NCI-H2081 (cell line): ENCODE measurements at places on chromosomes 7 and 10.

DNA sequence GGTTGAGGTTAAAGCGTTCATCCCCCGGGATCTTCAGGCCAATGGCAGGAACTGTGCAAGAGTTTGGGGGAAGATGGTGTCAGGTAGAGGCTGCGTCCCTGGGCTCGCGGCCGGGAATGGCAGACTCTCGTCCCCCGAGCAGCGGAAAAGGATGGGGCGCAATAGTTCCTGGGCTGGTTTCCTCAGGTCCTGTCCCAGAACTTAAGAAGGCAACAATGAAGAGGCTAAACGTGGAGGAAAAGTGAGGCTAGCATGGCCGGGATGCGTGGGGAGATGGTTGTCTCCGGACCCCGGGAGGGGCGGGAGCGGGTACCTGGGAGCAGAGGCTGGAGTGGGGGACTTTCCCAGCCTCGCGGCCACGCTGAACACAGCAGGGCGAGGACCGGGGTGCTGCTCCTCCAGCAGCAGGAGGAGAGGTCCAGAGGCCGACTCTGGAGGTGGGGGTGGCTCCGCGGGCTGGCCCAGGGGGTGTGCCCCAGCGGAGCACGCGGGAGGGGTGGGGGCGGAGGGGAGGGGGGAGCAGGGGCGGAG lies 882 bp downstream of the IRF5 start:
- DNase-seq: no peak

- DNase-seq: no peak
Measured at GRCh38 chr7:149735779-149736477, 37.5 kb downstream of the ZNF467 start.

DNA sequence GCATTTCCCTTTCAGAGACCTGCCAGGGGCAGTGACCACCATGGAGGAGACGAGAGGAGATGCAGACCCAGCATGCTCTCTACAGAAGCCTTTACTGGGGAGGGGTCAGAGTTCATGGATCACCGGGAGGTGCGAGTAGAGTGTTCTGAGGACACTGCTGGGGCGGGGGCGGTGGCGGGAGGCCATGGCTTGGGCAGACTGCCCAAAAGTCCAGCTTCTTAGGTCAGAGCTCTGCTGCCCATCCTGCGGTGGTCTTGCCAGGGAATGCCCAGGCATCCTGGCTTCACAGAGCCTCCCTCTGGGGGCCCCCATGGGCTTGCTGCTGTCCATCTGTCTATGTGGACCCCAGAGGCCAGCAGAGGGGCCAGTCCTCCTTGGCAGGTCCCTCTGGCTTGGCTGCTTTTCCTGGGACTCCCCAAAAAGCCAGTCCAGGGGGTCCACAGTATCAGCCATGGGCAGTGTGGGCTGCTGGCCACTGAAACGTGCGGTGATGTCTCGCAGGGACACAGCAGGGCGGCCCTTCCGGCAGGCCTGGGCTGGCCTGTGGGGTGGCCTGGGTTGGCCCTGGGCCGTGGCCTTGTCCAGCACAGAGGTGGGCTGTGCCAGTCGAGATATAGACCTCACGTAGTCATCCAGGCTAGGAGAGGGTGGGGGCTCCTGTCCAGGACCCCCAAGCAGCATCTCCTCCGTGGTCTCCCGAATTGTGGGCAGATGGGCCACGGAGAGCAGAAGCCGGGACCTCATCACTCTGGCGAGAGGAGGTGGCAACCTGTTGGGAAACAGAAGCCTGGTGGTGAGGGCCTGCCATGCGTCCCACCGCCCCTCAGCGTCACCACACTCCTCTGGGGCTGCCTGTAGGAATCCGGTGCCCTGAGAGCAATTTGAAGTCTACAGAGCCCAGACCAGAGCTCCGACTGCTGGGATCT lies 1.1 kb downstream of the DEPP1 start:
- no peak for DNase-seq

DNA sequence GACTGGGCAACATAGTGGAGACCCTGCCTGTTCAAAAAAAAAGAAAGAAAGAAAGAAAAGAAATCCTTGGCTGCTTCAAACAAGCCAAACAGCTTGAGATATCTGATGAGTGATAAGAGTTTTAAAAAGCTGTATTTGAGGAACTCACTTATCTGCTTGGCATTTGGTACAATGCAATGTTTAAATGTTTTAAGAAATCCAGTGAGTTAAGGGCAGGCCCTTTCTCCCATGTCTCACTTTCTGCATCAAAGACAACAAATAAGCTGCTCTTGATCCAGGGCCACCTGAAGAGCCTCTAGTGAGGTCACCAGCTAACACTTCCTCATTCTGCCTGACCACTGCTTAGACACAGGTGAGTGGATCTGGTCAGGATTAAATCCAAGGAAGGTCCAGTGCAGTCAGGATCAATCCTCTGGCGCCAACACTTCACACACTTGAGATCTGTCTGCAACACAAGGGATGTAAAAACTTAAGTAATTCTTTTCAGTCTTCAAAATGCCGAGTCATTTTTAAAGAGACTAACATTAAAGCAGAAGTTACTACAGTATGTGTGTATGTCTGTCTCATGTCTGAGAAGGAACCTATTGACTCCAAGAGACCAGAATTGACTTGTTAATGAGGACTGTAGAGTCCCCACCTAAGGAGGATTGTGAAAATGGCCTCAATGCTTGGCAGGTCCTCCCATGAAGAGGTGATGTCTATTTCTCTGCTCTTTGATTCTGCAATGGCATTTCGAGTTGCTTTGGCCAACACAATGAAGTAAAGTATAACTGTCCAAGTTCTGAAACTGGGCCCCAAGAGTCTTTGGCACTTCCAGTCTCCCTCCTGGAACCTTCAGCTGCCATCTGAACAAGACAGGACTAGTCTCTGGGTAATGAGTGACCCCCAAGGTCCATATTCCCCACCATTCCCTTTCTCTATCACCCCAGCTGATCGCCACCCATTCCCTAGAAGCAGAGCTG lies 43.1 kb downstream of the CREB3L2 start:
- DNase-seq: no peak

DNA sequence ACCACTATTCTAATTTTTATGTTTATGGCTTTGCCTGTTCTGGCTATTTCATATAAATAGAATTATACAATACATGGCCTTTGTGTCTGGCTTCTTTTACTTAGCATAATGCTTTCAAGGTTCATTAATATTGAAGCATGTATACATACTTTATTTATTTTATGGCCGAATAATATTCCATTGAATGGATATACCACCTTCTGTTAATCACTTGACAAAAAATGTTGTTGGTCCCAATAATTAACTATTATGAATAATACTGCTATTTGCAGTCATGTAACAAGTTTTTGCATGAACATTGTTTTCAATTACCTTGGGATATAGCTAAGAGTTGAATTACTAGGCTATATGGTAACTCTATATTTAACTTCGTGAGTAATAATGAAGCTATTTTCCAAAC lies 767.5 kb downstream of the INHBA start:
- no peak for DNase-seq

DNA sequence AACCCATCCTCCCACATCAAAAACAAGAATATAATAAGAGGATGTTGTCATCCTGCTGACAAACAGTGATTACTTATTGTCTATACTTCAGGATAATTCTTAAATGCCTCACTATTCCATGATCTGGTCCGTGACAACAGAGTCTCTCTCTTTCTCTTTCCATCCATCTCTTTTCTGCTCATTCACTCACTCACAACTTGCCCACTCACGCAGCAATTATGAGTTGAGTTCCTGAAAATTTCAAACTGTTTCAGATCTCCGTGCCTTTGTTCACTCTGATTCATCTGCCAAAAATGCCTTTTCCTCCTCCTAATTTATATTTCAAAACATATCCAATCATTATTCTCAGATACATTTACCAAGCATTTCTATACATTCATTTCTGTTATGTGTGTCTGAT lies 1.4 kb downstream of the OR6B1 start:
- DNase-seq: no peak

GRCh38 chr7:26293569-26294308 lies 2.1 kb downstream of the SNX10 start:
- no peak for DNase-seq

- DNase-seq: no peak
Measured at GRCh38 chr10:99280472-99280871, 44.8 kb upstream of the HPSE2 start.

GRCh38 chr7:95340491-95340890 lies 16.2 kb upstream of the PON1 start:
- no peak for DNase-seq

DNA sequence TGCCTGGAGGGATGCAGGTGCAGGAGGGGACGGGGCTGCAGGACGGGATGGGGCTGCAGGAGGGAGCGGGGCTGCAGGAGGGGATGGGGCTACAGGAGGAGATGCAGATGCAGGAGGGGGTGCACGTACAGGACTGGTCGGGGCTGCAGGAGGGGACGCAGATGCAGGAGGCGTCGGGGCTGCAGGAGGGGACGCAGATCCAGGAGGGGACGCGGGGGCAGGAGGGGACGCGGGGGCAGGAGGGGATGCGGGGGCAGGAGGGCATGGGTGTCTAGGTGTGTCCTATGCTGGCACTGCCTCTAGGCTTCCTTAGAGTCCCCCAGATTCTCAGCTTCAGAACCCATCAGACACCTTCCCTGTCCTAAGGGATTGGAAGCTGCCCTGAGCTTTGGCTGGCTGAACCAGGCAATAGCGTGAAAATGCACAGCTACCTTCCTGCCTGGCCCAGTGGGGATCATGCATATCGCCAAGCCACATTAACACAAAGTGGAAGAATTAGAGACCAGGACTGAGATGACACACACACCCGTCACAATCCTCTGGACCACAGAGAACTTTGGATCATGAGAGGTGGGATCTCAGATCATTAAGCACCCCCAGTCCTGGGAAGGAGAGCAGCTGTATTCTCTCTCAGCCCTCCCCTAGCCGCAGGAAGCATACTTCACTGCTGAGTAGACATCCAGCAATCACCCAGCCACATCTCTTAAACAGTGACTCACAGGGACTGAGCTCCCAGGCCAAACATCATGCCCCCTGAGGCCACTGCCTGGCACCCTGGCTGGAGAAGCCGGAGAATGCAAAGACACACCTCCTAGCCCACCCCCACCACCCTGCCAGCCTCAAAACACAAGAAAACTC lies 67.3 kb downstream of the VWA2 start:
- DNase-seq: no peak

- no peak for DNase-seq
Measured at GRCh38 chr10:46018453-46019176, 11.8 kb downstream of the NCOA4 start.

DNA sequence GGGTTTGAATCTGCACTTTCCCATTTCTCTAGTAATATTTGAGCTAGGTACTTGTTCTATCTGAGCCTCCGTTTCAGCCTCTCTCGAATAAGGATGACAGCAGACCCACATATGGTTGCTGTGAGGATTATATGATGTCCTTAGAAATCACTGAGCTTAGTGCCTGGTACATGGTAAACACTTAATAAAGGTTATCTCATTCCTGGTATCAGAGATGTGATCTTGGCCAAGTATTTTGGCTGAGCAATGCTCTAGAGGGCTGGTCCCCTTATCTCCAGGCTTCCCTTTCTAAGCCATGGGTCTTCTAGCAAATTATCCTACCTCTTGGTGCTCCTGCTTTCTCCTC lies 407 bp upstream of the MKRN1 start:
- no peak for DNase-seq

DNA sequence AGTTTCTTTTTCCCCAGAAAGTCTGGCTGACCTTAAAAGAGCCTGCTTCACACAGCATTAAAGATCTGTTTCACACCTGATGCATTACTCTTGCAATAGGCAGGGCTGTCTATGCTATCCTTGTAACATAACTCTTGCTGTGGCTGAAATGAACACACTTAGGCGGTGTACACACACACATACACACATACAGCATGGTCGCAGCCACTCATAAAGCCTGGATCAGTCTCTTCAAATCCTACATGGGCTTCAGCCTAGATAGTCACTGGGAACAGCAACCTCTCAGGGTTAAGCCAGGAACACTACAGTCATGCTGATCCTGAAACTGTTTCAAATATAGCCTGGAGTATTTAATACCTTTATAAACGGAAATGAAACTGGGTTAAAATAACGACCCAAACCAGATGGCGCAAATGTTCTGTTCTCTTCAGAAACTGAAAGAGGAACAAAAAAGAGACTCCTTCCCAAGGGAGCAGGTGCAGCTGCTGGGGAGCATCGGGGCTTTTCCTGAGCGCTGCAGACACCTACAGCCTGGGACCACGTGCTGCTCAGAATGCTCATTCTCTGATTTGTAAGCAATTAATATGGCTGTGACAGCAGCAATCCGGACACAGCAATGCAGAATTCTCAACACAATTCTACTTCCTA lies 61.0 kb upstream of the SFMBT2 start:
- DNase-seq: no peak

- no peak for DNase-seq
Measured at GRCh38 chr10:22831586-22831985, 96.3 kb upstream of the ARMC3 start.

- DNase-seq: no peak
Measured at GRCh38 chr10:133282846-133283390, 6.2 kb upstream of the ADAM8 start.

GRCh38 chr7:155141562-155141961 lies 71.4 kb downstream of the HTR5A start:
- DNase-seq: no peak

DNA sequence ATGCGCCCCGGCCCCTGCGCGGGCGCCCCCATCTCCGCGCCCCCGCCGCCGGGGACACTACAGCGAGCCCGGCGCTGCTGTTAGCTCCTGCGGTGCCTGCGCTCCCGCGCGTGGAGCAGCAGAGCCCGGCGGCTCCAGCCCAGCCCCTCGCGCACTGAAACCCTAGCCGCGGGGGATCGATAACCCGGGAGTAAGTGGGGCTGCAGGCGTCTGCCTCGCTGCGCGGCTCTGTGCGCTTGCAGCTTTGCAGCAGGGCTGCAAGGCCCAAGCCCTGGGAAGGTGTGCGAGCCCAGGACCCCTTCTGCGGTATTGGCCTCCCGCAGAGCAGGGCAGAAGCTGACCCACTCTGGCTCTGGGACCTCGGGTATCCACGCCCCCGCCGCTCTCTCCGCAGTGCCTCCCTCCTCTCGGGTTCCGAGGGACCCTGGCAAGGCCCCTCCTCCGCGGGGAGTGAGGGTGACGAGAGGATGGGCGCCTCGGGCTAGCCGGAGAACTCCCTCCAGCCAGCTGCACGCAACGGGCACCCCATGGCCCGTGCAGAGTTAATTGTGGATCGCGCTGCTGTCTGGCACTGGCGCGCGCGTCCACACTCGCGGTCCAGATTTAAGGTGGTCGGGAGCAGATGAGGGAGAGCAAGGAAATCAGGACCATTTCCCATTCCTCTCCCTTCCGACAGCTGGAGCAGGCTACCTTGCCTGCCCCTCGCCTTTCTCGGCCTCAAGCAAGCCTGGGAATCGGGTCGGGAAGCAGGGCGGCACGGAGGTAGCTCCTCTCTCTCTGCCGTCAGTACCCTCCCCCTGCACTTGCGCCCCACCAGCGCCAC lies 2.1 kb downstream of the SHH start:
- no peak for DNase-seq

GRCh38 chr7:49255054-49255453 lies 330.7 kb downstream of the CDC14C start:
- DNase-seq: no peak
